ENCODE measurements at places on chromosomes 1 and 21.

DNA sequence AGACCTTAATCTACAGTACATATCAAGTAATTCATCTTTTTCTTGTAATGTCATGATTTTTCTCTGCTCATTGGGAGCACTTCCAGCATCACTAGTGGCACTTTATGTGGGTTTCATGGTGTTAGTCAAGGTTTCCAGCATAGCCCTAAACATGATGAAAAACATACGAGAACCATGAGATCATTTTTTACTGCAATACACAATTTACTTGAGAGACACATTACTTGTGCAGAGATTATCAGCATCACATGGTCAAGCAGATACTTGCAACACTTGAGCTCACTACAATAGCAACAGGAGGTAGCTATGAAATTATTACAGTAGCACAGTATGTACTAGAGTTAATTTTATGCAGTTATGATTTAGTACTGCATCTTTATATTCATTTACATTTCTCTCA is 36.4 kb downstream of the ITGB3BP start:
- DNase-seq = no peak

GRCh38 chr21:32475162-32475812 is 62.8 kb downstream of the EVA1C start:
- no peak for DNase-seq

- no peak for DNase-seq
Observed at GRCh38 chr1:48017716-48018115, 20.5 kb upstream of the TRABD2B start.

GRCh38 chr1:76268341-76268740 is 193.8 kb downstream of the ST6GALNAC3 start:
- no peak for DNase-seq

DNA sequence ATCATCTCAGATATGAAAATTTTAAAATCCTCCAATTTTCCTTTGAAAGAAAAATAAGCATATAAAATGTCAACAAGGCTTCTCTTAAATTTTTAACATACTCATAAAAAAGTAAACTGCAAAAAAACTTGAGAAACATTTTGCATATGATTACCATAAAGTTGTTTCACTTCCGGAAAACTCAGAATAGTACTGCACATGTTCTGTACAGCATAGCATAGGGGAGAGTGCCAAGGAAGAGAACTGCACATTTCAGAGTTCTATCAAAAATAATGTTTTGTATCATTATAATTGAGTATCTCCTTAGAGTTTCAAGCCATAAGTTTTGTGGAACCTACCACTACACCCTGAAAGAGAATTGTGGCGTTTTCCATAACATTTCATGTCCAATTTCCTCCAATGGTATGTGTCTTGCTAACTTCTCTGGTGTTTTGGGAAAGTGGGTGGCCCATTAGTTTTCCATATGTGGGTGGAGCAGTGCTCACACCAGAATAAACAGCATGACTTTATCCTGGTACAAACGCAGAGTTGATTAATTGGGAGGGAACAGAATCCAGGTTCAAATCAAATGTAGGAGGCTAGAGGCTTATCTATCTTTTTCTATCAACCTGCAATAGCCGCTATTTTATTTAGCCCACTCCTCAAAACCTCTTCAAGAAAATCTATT is 430.9 kb downstream of the LMO4 start:
- no peak for DNase-seq

GRCh38 chr1:33005838-33006421 is 30.8 kb downstream of the AK2 start:
- DNase-seq = no peak

GRCh38 chr1:94083681-94084080 is 37.3 kb downstream of the ABCA4 start:
- no peak for DNase-seq

DNA sequence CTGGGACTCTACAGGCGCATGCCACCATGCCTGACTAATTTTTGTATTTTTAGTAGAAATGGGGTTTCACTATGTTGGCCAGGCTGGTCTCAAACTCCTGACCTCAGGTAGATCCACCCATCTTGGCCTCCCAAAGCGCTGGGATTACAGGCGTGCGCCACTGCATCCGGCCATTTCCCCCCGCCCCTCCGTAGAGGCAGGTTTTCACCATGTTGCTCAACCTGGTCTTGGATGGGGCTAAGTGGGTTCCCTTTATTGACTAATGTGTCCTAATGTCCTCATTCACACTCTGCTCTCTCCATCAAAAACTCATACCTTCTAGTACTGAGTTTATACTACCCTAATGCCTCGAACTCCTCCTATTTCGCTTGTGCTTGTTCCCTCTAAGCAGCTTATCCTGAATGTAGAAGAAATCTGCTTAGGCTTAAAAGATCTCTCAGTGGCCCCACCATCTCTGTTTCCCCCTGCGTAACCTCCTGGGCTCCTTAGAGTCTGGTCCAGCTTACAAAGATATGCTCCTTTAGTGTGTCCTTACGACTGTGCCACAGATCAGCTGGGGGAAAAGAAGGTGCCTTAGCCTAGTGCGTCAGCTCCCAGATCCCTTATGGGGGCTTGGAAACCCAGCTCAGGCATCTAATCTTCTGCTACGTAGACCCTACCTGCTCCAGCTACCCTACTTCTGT is 8.0 kb downstream of the GNAT2 start:
- DNase-seq = no peak

GRCh38 chr1:174206148-174206836 is 47.0 kb downstream of the RABGAP1L start:
- DNase-seq = no peak
